ENCODE measurements at places on chromosomes 5 and 9. TPM values are rescaled to one million over a fixed set of nuclear protein-coding genes. Genes with fewer than 3 reads are reported as not detected.

DNA sequence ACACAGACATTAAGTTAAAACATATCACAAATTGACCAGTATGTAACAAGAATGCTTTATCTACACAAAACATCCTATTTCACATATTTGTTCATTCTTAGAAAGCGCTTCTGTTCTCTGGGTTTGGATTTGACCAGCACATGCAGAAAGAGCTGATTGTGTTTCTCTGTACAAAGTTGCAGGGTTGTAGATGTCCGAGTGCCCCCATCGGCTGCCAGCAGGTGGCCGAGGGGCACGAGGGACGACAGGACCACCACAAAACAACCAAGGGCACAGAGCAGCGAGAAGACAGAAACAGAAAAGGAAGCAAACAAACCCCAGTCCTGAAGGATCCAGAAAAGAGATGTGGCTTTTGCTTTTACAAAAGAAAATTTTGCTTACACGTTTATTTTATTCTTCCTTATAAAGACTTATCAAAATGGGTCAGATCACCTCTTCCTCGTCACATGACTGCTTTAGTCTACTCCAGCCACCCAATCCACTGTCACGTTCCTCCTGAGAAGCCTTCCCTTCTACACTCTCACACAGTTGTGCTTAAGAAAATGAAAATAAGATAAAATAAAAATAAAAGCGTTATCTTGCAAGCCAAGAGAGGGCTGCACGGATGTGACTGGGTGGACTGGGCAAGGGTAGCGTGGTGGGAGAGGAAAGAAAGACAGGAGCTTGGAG, 9.5 kb downstream of the OTP start:
- DNase-seq: no peak

- DNase-seq: no peak
These were observed 232.3 kb upstream of the PAPPA start for GRCh38 chr9:115921301-115921700.

DNA sequence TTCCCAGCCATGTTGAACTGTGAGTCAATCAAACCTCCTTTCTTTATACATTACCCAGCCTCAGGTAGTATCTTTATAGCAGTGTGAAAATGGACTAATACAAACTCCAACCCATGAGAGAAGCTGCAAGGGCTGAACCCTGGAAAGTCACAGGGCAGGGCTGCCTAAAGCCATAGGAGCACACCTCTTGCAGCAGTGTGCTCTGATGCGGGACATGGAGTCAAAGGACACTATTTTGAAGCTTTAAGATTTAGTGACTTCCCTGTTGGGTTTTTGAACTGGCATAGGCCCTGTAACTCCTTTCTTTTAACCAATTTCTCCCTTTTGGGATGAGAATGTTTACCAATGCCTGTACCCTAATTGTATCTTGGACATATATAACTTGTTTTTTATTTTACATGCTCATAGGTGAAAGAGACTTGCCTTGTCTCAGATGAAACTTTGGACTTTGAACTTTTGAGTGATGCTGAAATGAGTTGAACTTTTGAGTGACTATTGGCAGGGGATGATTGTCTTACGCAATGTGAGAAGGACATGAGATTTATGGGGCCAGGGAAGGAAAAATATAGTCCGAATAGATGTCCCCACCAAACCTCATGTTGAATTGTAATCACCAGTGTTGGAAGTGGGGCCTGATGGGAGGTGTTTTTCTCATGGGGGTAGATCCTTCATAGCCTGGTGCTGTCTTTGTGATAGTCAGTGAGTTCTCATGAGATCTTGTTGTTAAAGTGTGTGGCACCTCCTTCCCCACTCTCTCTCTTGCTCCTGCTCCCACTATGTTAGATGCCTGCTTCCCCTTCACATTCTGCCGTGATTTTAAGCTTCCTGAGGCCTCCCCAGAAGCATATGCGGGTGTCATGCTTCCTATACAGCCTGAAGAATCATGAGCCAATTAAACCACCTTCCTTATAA, 159.5 kb upstream of the SPEF2 start:
- DNase-seq: no peak

ANKRD34B gene
- total RNA-seq: not detected

- DNase-seq: no peak
These were observed 74.1 kb downstream of the AOPEP start for GRCh38 chr9:94800424-94801117.

TLX3 gene
- total RNA-seq: not detected
